ENCODE measurements at places on chromosomes 5 and 9.

DNA sequence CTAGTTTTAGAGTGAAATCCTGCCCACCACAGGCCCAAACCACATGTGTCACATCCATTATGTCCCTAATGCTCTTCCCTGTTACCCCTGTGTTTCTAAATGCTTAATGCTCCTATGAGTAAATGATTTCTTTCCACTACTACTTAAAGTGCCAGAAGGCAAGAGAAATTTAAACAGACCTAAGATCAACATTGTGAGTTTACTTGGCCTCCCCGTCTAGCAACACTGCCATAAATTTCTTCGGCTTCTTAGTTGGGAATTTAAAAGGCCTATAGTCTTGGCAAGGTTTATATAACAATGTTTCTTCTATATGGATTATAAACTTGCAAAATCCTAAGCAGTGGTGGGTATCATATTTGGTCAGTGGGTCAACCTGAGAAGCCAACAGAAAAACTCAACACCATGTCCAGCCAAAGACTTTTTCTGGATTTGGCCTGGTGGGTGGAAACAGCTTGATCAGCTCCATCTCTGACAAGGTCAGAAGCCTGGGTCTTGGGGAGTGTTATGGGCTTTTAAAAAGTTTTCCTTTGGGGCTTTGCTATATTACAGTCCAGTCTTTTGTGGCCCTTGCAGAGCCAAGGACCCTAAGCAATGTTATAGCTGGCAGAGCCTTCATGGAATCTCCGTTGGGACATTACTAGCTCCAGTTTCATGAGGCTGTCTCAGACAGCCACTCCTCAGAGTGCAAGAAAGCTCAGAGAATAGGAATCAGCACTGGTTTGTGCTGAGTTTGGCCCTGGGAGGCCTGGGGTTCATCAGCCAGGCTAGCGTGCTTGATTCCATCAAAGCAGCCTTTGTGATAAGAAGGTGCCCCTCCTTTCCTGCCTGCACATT lies 119.8 kb downstream of the PRDM6 start:
- DNase-seq = no peak

GRCh38 chr5:166324372-166324771 lies 1967.1 kb upstream of the WWC1 start:
- DNase-seq = no peak

- DNase-seq = no peak
Observed at GRCh38 chr9:128232528-128233428, 29.6 kb downstream of the DNM1 start.

DNA sequence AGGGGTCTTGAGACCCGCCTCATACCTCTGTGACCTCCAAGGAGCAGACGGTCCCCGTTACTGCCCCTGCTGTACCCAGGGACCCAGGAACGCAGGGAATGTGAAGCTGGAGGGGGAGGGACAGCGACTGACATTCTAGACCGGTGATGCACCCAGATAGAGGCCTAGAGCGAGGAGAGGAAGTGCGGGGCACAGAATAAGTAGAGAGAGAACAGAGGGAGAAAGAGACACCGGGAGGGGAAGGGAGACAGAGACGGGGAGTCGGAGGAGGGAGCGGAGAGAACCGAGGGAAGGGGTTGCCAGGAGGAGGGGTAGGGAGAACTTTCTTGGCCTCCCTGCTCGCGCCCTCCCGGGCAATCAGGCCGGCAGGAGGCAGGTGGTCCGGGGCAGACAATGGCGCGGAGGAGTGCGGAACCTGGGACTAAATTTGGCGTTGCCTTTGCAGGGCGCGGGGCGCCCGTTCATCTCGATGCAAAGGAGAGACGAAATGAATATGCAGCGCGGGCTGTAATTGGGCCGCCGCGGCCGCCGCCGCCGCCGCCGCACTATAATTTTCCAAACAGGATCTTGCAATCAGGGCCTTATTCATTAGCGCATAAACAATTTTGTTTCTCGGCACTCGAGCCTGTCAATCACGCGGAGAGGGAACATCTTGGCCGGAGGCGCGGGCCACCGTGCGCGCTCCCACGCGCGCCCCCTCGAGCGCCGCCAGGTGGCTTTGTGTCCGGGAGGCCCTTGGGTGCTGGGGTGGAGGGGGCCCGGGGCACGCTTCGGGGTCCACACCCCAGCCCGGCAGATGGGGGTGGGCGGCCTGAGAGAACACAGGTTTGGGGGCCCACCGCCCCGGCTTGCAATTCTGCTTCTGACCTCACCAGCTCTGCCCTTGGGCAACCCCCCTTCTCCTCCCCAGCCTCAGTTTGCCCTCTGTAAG lies 33.0 kb downstream of the NDUFA8 start:
- no peak for DNase-seq

DNA sequence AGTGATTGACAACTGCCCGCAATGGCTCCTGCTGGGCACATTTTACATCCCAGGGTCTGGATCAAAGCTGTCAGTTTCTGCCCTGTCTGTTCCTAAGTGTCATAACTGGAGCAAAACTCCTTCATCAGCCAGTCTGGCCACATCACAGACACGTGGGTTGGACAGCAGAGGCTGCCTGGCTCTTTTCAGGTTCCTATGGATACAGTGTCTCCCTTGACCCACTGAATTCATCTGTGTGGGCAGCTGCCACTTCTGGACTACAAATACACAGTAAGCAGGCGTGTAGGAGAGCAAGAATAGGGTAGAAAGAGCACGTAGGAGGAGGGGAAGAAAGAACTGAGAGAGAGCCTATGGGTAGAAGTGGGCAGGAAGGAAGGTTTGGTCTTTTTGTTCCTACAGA lies 238.0 kb downstream of the ENC1 start:
- no peak for DNase-seq

DNA sequence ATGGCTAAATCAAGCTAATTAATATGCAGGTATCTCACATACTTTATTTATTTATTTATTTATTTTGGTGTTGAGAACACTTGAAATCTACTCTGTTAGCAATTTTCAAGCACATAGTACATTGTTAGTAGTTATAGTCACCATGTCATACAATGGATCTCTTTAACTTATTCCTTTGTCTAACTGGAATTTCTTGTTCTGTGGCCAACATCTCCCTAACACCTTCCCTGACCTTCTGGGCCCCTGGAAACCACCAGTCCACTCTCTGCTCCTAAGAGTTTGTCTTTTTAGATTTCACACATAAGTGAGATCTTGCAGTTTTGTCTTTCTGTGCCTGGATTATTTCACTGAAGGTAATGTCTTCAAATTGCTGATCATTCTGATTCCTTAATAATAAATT lies 229.1 kb downstream of the SEMA5A start:
- DNase-seq = no peak

DNA sequence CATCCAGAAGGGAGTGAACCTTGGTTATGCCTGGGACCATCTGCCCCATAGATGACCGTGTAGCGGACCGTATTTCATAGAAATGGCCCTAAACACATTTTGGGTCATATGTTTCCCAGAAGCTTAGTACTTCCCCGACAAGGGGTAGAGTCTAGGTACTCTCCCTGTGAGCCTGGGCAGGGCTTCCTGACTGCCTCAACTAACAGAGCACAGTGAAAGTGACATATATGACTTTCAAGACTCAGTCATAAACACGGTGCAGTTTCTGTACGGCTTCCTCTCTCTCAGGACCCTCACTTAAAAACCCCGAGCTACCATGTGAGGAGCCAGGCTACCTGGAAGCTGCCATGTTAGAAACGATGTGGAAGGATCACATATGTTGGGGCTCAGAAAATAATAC lies 20.9 kb downstream of the C9orf57 start:
- DNase-seq = no peak

GRCh38 chr5:930866-931265 lies 38.2 kb downstream of the TRIP13 start:
- DNase-seq = no peak

GRCh38 chr5:55159763-55160492 lies at the start of gene GPX8:
TSS of gene GPX8 (plus strand) at chr5:55160171. CDS start at chr5:55160193, 22 bp downstream.
- no peak for DNase-seq

DNA sequence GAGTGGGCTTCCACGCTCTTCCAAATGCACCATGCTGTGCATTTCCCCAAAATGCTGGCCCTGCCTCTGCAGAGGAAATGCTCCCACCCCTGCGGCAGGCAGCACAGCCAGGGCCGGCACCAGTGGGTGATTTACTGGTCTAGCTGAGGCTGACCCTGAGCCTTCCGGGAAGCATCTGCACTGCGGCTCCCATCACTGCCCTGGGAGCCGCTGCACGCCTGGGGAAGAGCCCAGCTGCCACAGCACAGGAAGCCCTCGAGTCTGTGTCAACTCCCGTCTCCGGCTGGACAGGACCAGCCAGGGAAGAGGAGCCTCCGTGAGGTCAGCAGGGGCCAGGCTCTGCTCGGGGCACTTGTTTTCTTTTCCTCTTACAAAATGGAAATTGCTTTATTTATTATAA lies 25.1 kb upstream of the EEIG1 start:
- DNase-seq = no peak

DNA sequence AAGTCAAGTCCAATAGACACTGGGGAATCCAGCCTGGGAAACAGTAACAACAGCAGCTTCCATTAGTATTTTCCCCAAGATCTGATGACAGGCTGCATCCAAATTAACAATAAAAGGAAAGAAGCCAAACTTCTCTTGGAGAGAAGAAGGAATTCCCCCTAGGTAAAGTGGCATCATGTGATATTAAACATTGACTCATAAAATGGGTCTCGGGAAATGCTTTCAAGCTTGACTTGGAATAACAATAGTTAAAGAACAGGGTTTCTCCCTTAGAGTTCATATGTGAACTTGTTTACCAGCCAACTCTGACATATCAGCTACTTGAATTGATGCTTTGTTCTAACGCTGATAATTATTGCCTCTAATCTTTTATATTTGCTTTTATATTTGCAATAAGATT lies 45.4 kb downstream of the ENTREP1 start:
- no peak for DNase-seq

DNA sequence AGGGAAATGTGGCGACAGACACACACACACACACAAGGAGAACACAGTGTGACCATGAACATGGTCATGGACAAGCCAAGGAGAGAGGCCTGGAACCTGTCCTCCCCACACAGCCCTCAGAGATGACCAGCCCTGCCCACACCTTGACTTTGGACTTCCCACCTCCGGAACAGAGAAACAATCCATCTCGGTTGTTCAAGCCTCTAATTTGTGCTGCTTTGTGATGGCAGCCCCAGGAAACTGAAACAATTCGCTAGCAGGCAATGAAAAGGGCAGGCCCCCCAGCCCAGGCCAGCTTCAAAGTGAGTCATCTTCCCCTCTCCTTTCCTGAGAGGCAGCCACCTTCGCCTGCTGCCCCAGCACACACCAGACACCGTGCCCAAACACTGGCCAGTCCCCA lies 47.7 kb downstream of the NSUN2 start:
- DNase-seq = no peak

DNA sequence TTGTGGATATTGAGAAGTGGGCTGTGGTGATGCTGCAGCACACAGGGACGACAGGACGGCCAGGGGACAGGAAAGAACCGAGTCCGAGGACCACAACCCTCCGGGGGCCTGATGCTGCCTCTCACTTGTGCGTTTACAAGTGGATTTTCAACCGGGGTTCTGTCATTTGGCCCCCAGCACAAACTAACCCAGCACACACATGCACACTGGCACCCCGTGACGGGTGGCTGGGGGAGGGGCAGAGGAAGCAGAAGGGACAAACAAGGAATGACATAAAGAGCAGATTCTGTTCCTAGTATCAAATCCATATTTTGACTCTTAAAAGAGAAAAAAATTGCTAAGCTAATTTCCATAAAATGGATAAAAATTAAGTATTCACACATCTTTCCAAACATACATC lies 18.3 kb upstream of the ZFYVE16 start:
- no peak for DNase-seq

DNA sequence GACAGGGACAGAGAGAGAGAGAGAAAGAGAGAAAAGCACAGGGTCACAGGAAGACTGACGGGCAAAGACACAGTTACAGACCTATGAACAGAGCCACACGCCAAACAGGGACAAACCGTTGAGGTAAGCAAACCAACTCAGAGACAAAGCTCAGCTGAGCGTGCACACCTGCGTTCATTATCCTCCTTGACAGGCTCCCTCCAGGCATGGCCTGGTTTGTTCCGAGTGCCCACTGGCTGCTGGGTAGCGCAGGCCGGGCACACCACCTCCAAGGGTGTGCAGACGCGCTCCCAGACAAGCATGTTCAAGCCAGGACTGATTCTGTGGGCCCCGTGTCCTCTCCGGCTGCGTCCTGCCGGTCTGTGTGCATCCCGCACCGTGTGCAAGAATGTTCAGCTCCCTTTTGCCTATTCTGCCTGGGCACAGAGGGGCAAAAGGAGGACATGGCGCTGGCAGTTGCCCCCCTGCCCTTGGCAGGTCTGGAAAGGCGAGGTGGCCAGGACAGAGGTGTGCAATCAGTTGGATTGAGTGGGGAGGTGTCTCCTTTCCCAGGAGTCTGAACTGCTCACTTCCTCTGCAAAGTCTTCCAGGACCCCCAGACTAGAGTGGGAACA lies 467 bp upstream of the SMIM32 start:
- DNase-seq = no peak

DNA sequence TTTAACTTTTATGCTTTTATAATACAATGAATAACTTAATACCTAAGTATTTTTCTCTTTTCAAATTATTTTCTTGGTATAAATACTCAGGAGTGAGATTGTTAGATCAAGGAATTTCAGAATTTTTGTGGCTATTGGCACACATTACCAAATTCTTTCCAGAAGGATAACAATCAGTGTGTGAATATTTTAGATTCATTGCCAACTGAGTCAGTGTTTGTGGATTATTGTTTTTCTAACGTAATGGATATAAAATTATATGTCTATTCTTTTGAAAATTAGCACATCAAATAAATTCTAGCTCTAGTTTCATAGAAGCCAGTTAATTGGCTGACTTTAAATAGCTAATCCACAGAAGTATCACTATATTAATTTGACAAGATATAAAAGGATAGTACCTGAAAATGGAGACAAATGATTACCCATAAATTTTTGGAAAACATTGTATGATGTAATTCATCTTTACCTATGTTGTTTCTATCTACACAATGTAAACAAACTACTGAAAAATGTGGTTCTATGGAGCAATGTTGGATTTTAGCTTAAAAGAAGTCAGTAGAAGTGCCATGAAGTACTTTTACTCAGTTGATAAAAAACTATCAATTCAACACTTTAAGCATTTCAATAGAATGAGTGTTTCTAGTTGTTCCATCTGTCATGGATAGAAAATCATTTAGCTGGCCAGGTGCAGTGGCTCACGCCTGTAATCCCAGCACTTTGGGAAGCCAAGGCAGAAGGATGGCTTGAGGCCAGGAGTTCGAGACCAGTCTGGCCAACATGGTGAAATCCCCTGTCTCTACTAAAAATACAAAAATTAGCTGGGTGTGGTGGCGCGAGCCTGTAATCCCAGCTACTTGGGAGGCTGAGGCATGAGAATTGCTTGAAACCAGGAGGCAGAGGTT lies 185.1 kb downstream of the ADAMTSL1 start:
- DNase-seq = no peak

GRCh38 chr5:35456506-35456905 lies 161.2 kb upstream of the SPEF2 start:
- no peak for DNase-seq

Measured in activated T-cell treated with anti-CD3 and anti-CD28 coated beads for 48 hours (primary cell).